ENCODE measurements at places on chromosomes 4 and X. TPM values are rescaled to one million over a fixed set of nuclear protein-coding genes. Genes with fewer than 3 reads are reported as not detected.

DNA sequence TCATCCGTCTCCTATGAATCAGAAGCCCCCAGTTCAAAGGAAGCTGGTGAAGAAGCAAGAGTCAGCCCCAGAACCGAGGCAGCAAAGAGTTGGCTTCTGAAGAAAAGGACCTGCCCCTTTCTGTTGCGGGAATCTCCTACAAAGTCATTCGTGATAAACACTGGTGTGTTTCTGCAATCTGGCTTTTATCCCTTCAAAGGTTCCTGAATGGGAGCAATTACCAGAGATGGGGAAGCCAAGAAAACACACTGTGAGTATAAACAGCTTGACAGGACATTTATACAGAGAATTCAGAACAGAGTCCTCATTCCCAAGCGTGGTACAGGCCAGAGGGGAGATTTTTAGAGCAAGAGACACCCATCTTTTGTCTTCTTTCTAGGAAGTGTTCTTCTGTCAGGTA is 226.8 kb upstream of the LNX1 start:
- no peaks in the 10 kb centered on the region for H3K4me1 ChIP-seq
- H3K27ac ChIP-seq = no peak overlapping the region
- H3K4me3 ChIP-seq = no peak overlapping the region
- H3K27me3 ChIP-seq = no peaks in the 10 kb centered on the region
- H3K36me3 ChIP-seq = no peaks in the 10 kb centered on the region

GRCh38 chr4:185343726-185344581 is 51.8 kb downstream of the LRP2BP start:
- no peaks in the 10 kb centered on the region for H3K27me3 ChIP-seq
- H3K4me1 ChIP-seq = no peaks in the 10 kb centered on the region
- no peak overlapping the region for H3K4me3 ChIP-seq
- no peak overlapping the region for H3K27ac ChIP-seq
- peaks cover 22% of the 10 kb centered on the region for H3K36me3 ChIP-seq
- no peak for DNase-seq

GRCh38 chr4:136136601-136137000 is 1395.7 kb downstream of the PCDH18 start:
- no peak overlapping the region for H3K4me3 ChIP-seq
- no peaks in the 10 kb centered on the region for H3K27me3 ChIP-seq
- peak; percentile 2 for DNase-seq
- H3K36me3 ChIP-seq = no peaks in the 10 kb centered on the region
- H3K4me1 ChIP-seq = no peaks in the 10 kb centered on the region
- H3K27ac ChIP-seq = no peak overlapping the region

Gene CTAG2
- not detected for total RNA-seq

Gene MYL5
- 20.0 TPM for total RNA-seq

Gene VEGFC
- 11.2 TPM for total RNA-seq

Gene TAF9B
- total RNA-seq = 18.5 TPM

DNA sequence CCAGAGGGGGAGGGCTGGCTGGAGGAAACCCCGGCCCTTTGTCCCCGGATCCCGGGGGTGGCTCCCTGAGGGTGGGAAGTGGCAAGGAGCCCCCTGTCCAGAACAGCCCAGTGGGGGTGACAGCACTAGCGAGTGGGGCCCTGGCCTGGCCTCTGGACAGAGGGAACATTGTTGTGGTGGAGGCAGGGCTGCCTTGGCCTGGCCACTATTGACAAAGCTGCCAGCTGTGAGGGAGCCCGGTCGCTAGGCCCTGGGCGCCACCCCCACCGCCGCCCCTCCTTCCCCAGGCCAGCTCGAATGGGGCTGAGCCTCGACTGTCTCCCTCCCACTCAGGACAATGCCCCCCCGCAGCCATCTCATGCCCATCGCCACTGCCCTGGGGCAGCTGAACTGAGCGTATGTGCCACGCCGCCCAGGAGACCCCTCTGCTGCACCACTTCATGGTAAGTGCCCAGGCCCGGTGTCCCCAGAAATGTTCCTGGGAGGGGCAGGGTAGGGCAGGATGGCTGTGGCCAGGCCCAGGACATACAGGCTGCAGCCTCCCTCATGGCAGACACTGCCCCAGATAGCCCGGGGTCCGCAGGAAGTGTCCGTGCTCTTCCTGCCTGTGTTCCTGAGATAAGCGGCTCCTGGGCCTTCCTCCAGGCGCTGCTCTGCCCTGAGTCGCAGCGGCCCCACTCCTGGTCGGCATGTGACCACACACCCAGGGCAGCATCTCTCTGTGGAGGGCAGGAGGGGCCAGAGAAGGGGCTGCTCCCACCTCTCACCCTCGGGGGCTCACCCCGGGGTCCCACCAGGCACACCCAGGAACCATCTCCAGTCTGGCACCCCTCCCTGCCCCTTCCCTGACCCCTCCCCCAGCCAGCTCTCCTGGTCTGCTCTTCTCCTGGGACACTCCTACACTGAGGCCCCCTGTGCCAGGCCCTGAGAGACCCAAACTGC is 1.4 kb downstream of the PLXNB3 start:
- DNase-seq = no peak
- peaks cover 2% of the 10 kb centered on the region for H3K4me1 ChIP-seq
- H3K27me3 ChIP-seq = no peaks in the 10 kb centered on the region
- H3K4me3 ChIP-seq = no peak overlapping the region
- no peak overlapping the region for H3K27ac ChIP-seq

Gene CWH43
- 1.5 TPM for total RNA-seq

- no peak overlapping the region for H3K27ac ChIP-seq
- H3K4me3 ChIP-seq = no peak overlapping the region
- H3K27me3 ChIP-seq = no peaks in the 10 kb centered on the region
- DNase-seq = peak; percentile 69
- no peaks in the 10 kb centered on the region for H3K4me1 ChIP-seq
These were observed 333.9 kb upstream of the FSTL5 start for GRCh38 chr4:162497564-162498167.

GRCh38 chrX:71586929-71587328 is 8.7 kb downstream of the GCNA start:
- H3K4me3 ChIP-seq = no peak overlapping the region
- no peaks in the 10 kb centered on the region for H3K27me3 ChIP-seq
- H3K4me1 ChIP-seq = no peaks in the 10 kb centered on the region
- H3K36me3 ChIP-seq = no peaks in the 10 kb centered on the region
- no peak for DNase-seq

GRCh38 chr4:1230971-1231636 is 17.8 kb downstream of the CTBP1 start:
- H3K4me3 ChIP-seq = no peak overlapping the region
- peaks cover 10% of the 10 kb centered on the region for H3K4me1 ChIP-seq
- peaks cover 58% of the 10 kb centered on the region for H3K36me3 ChIP-seq

DNA sequence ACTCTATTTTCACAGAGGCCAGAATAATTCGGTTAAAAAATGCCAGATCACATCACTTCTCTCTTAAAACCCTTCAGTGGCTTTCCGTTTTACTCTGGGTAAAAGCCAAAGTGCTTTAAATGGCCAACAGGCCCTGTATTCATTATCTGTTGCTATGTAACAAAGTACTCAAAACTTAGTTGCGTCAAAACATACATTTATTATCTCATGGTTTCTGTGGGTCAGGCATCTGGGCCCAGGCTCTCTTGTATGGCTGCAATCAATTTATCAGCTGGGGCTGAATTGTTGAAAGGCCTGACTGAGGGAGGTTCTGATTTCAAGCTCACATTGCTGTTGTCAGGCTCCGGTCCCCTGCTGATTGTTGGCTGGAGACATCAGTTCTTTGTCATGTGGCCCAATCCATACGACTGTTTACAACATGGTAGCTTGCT is 72.7 kb upstream of the H2AZ1 start:
- no peaks in the 10 kb centered on the region for H3K36me3 ChIP-seq
- no peak for DNase-seq
- no peak overlapping the region for H3K4me3 ChIP-seq
- H3K4me1 ChIP-seq = peaks cover 1% of the 10 kb centered on the region
- H3K27ac ChIP-seq = no peak overlapping the region

Gene RAB33A
- total RNA-seq = 0.67 TPM

DNA sequence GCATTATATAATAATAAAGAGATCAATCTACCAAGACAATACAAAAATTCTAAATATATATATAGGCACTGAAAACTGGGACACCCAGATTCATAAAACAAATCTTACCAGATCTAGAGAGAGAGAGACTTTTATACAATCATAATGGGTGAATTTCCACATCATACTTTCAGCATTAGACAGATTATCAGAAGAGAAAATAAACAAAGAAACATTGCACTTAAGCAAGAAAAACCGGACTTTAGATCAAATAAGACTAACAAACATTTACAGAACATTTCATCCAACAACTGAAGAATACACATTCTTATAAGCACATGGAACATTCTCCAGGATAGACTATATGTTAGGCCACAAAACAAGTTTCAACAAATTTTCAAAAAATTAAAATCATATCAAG is 245.1 kb downstream of the INPP4B start:
- H3K27ac ChIP-seq = no peak overlapping the region
- no peak overlapping the region for H3K4me3 ChIP-seq
- H3K4me1 ChIP-seq = no peaks in the 10 kb centered on the region
- peak; percentile 1 for DNase-seq
- H3K27me3 ChIP-seq = no peaks in the 10 kb centered on the region
- H3K36me3 ChIP-seq = no peaks in the 10 kb centered on the region

- H3K4me3 ChIP-seq = no peak overlapping the region
- H3K27ac ChIP-seq = no peak overlapping the region
- DNase-seq = no peak
- peaks cover 8% of the 10 kb centered on the region for H3K4me1 ChIP-seq
- no peaks in the 10 kb centered on the region for H3K36me3 ChIP-seq
These were observed 79.0 kb downstream of the CPE start for GRCh38 chr4:165457793-165458192.

Gene ARHGEF9
- 25.5 TPM for total RNA-seq

Gene MAGEC2
- total RNA-seq = not detected

DNA sequence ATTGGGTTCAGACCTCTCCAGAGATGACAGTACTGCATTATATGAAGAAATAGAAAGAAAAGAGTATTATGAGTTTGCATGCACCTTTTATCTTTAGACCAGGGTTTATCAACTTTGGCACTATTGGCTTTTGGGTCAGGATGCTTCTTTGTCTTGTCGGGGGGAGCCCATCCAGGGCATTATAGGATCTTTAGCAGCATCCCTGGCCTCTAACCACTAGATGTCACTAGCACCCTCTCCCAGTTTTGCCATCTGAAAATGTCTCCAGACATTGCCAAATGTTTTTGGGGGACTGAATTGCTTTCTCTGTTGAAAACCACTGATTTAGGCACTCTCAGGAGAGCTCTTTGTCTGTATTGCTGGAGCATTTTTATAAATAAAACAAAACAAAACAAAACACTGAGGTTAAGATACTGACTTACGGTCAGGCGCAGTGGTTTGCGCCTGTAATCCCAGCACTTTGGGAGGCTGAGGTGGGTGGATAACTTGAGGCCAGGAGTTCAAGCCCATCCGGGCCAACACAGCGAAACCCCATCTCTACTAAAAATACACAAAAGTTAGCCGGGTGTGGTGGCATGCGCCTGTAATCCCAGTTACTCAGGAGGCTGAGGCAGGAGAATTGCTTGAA is 23.6 kb downstream of the CA5B start:
- H3K4me3 ChIP-seq = no peak overlapping the region
- H3K27me3 ChIP-seq = peaks cover 21% of the 10 kb centered on the region
- no peaks in the 10 kb centered on the region for H3K4me1 ChIP-seq
- no peaks in the 10 kb centered on the region for H3K36me3 ChIP-seq
- no peak overlapping the region for H3K27ac ChIP-seq
- peak; percentile 43 for DNase-seq

DNA sequence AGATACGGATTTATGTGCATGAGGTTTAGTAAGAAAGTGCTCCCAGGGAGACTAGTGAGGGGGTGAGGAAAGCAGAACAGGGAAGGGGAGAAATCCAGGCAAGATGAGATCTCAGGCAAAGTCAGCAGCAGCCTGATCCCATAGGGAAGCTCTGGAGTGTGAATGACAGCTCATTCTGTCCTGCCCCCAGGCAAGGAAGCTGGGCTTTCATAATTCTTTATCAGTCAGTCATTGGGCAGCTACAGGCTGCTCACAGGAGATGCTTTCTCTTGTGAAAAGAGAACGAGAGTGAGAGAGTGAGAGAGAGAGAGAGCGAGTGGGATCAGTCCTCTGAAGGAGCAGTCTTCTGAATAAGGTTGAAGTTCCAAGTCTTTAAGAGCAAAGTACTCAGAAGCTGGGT is 48.1 kb downstream of the SRPX start:
- H3K27me3 ChIP-seq = peaks cover 12% of the 10 kb centered on the region
- H3K4me1 ChIP-seq = no peaks in the 10 kb centered on the region

GRCh38 chr4:185011408-185011807 is 6.9 kb upstream of the HELT start:
- no peak for DNase-seq
- peaks cover 7% of the 10 kb centered on the region for H3K27me3 ChIP-seq
- no peaks in the 10 kb centered on the region for H3K4me1 ChIP-seq
- H3K27ac ChIP-seq = no peak overlapping the region

GRCh38 chr4:184776821-184777220 is 42.9 kb upstream of the CENPU start:
- H3K27ac ChIP-seq = no peak overlapping the region
- H3K36me3 ChIP-seq = no peaks in the 10 kb centered on the region
- H3K4me1 ChIP-seq = no peaks in the 10 kb centered on the region
- no peak overlapping the region for H3K4me3 ChIP-seq
- DNase-seq = no peak
- H3K27me3 ChIP-seq = no peaks in the 10 kb centered on the region

- H3K27ac ChIP-seq = no peak overlapping the region
- peaks cover 26% of the 10 kb centered on the region for H3K27me3 ChIP-seq
- no peak overlapping the region for H3K4me3 ChIP-seq
- no peaks in the 10 kb centered on the region for H3K36me3 ChIP-seq
- no peaks in the 10 kb centered on the region for H3K4me1 ChIP-seq
- no peak for DNase-seq
These were observed 53.8 kb upstream of the VCX start for GRCh38 chrX:7789200-7789599.

DNA sequence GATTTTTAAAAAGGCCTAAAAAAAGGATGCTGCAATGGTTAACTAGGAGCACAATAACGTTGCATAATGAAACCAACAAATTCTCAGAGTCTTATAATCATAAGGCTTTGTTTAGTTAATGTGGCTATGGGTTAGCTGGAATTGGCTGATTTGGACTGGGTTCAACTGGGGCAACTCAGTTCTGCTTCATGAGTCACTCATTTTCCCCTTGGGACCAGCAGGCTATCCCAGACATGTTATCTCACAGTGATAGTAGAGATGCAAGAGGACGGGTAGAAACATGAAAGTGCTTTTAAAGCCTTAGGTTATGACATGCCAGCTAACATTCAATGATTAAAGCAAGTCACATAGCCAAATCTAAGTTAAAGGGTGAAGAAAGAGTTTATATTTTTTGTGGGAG is 189.2 kb upstream of the GK2 start:
- H3K27me3 ChIP-seq = no peaks in the 10 kb centered on the region
- H3K4me1 ChIP-seq = no peaks in the 10 kb centered on the region
- no peak overlapping the region for H3K4me3 ChIP-seq
- no peaks in the 10 kb centered on the region for H3K36me3 ChIP-seq
- DNase-seq = no peak

DNA sequence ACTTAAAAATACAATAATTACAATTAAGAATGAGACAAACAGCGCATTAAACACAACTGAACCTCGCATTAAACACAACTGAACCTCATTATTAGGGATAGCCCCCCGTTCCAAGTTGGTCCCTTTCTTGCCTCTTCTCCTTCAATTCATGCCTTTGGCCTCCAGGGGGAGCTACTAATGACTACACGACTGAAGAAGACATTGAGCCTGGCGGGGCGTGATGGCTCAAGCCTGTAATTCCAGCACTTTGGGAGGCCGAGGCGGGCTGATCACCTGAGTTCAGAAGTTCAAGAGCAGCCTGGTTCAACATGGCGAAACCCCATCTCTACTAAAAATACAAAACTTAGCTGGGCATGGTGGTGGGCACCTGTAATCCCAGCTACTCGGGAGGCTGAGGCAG is 56.4 kb upstream of the NWD2 start:
- no peaks in the 10 kb centered on the region for H3K4me1 ChIP-seq
- no peaks in the 10 kb centered on the region for H3K27me3 ChIP-seq
- no peak overlapping the region for H3K27ac ChIP-seq
- no peak overlapping the region for H3K4me3 ChIP-seq
